ENCODE measurements at places on chromosomes 13 and 19.

- no peaks in the 10 kb centered on the region for H3K27me3 ChIP-seq
- H3K4me3 ChIP-seq, result no peak overlapping the region
- peaks cover 19% of the 10 kb centered on the region for H3K4me1 ChIP-seq
- H3K27ac ChIP-seq, result no peak overlapping the region
- no peak for DNase-seq
Observed at GRCh38 chr19:2462635-2463421, 6.1 kb upstream of the LMNB2 start.

DNA sequence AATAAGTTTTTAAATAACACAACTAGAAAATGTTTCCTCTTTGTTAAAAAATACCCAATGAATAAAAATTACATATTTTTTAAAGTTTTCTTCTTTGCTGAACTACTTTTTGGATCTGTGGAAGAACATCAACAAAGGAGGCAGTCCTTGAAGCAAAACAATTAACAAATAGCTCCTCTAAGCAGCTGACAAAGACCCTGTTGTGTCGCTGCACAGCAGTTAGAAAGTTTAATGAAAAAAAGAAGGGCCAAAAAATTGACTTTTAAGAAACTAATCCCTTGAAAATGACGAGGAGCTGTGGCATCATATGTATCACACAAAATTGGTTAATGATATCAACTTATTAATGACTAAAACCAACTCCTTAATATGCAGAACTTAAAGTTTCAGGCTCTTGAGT is 72.1 kb downstream of the SLITRK1 start:
- no peaks in the 10 kb centered on the region for H3K36me3 ChIP-seq
- no peak overlapping the region for H3K27ac ChIP-seq
- H3K27me3 ChIP-seq, result no peaks in the 10 kb centered on the region

GRCh38 chr19:18137657-18138339 is 15.2 kb upstream of the PIK3R2 start:
- H3K4me3 ChIP-seq, result no peak overlapping the region
- no peak for DNase-seq
- no peaks in the 10 kb centered on the region for H3K27me3 ChIP-seq
- peaks cover 9% of the 10 kb centered on the region for H3K4me1 ChIP-seq

- peaks cover 22% of the 10 kb centered on the region for H3K27me3 ChIP-seq
- no peak overlapping the region for H3K4me3 ChIP-seq
- H3K36me3 ChIP-seq, result no peaks in the 10 kb centered on the region
- peaks cover 26% of the 10 kb centered on the region for H3K4me1 ChIP-seq
- DNase-seq, result peak; percentile 49
Observed at GRCh38 chr19:54674021-54674617, 11.3 kb downstream of the LILRB4 start.

DNA sequence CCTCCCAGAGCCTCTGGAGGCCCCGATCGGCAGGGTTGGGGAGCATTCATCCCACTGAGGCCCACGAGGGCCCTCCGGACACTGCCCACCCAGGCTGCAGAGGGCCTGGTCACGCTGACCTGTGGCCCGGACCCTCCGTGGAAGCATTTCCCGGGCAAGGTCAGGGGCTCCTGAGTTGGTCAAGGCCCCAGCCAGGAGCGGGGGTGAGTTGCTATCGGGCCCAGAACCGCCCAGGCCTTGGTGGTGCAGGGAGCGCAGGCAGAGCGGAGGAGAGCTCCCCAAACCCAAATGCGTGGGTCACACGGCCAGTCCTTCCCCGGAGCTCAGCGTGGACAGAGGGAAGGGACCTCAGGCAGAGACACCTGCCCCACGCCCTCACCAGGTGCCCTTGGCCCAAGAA is 25.7 kb downstream of the GPX4 start:
- H3K4me3 ChIP-seq, result no peak overlapping the region
- no peak overlapping the region for H3K27ac ChIP-seq
- no peak for DNase-seq
- peaks cover 41% of the 10 kb centered on the region for H3K36me3 ChIP-seq
- peaks cover 44% of the 10 kb centered on the region for H3K4me1 ChIP-seq
- H3K27me3 ChIP-seq, result no peaks in the 10 kb centered on the region

All from CD14-positive monocyte (primary cell).